NCI-H1105 treated with DMSO at 0.1 percent for 48 hours (cell line): ENCODE measurements at places on chromosomes 12 and 14.

GRCh38 chr14:37512173-37512572, 82.9 kb downstream of the FOXA1 start:
- DNase-seq: no peak

DNA sequence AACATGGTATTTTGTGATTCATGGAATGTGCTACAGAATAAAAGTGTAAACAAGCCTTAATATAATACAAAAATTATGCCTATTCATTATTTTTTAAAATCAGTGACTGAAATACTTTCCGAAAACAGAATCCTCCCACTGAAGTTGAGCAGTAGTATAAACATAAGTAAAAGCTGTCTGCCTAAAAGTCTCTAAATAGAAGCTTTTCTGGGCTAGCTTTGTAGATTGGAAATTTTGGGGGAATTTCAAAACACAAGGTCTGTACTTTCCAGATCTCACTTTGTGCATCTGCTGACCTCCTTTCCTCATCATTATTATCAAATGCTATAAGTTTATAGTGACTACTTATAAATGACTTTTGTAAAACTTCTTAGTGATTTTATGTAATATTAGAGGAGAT, 80.4 kb upstream of the TRHDE start:
- DNase-seq: no peak

GRCh38 chr14:24566318-24566717, 9.7 kb downstream of the CTSG start:
- no peak for DNase-seq

- DNase-seq: no peak
Measured at GRCh38 chr12:113838896-113839295, 127.2 kb downstream of the RBM19 start.

DNA sequence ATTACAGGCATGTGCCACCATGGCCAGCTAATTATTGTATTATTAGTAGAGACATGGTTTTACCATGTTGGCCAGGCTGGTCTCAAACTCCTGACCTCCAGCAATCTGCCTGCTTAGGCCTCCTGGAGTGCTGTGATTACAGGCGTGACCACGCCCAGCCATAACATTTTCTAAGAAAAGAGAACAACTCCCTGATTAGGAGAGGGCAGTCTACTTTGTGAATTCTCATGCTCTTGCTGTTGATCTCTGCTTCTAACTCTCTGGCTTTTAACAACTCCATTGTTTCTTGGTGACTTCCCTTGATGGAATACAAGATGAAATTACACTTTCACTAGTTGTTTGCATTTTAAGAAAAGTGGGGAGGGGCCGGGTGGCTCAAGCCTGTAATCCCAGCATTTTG, 33.6 kb downstream of the SSH1 start:
- DNase-seq: no peak

GRCh38 chr12:127044836-127045235, 1222.1 kb upstream of the TMEM132C start:
- no peak for DNase-seq

DNA sequence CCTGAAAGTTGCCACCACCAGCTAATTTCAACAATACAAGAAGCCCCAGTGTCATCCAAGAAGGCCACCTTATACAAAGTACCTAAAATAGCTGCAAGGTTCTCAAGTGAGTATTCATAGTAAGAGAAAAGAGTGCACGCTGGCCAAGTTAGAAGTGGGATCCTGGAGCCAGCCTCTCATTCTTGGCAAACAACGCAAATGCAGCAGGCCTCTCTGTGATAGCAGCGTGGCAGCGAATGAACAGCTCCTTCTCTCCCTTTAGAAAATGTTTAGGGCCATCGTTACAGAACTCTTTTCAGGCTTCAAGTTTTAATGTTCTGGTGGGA, 78.0 kb upstream of the IFNG-AS1 start:
- no peak for DNase-seq

DNA sequence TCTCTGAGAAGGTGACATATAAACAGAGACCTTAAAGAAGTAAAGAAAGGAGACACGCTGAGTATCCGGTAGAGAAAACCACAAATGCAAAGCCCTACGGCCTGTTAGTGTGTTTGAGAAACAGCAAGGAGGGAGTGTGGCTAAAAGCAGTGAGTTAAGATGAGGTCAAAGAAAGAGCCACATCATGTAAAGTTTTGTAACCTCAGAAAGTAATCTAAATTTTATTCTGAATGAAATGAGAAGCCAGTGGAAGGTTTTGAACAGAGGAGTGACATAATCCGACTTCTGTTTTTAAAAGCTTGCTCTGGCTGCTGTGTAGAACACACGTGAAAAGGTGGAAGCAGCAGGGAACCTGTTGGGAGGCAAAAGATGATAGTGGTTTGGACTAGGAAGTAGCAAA, 32.6 kb downstream of the PPP2R5E start:
- DNase-seq: no peak

- no peak for DNase-seq
Measured at GRCh38 chr14:49972823-49973222, 79.9 kb downstream of the ARF6 start.

DNA sequence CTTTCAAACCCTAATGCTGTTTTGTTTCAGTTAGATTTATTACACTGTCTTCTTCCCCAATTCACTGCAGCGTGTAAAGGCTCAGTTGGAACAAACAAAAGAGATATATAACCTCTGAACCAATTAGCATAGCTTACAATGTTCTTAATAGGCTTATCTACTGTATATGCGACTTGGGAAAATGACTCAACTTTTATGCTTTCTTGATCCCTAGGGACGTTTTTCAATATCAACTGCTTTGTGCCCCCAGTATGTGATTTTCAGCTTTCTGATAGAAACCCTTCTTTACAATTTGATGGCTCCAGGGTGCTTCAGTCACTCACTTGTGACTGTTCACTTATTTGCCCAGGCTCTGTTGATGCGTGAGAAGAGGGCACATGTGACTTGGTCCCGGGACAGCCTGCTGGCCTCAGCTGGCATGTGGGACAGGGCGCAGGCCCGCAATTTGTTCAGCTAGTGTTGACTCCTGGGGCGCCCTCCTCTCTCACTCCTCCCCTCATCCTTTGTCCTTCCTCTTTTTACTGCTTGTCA, 107.1 kb downstream of the TMTC2 start:
- DNase-seq: no peak

- DNase-seq: no peak
Measured at GRCh38 chr12:56104815-56105608, 653 bp downstream of the PA2G4 start.

GRCh38 chr14:102316338-102316742, 3.2 kb upstream of the ZNF839 start:
- DNase-seq: peak; percentile 70

GRCh38 chr12:93166541-93167307, 211.0 kb upstream of the NUDT4 start:
- no peak for DNase-seq

- no peak for DNase-seq
Measured at GRCh38 chr14:36702474-36702873, 40.8 kb downstream of the PAX9 start.

DNA sequence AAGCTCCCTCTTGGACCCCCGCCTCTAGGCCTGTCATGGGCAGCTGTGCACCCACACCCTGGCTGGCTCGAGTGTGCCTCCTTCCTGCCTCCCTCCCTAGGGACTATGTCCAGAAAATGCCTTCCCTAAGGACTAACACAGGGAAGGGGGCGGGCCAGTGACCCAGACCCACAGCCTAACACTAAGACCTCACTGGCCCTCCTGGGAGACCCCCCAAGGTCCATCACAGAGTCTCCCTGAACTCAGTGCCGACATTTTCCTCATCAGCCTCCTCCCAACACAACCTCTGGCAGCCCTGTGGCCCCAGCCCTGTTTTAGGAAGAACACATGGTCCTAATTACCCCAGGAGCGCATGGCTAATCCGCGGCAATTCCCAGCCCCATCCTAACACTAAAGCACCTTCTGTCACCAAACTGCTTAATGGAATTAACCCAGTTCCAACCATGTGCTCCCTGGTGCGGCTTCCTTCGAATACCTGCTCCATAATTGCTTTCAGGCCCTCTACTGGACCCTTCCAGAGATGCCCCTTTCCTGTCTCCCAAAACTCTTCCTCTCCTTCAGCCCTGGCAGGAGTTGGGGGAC, 5.6 kb downstream of the MSI1 start:
- DNase-seq: no peak

DNA sequence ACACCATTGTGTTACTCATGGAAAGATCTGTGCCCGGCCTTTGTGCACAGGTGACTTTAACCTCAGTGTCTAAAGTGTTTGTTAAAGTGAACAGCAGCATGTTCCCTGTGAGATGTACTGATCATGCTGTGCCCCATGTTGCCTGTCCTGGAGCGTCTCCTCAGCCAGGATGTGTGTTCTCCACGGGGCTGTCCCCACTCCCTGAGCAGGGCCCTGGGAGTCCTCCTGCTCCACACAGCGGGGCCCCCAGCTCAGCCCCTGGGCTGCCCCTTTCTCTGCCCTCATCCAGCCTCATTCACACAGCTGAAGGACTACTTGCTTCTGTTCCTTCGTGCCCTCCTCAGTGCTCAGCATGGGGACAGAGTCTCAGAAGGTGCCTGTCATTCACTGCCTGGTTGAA, 131.5 kb downstream of the SLC38A6 start:
- DNase-seq: no peak
